Activated CD4-positive, alpha-beta T cell treated with anti-CD3 and anti-CD28 coated beads for 1 hour (primary cell): ENCODE measurements at places on chromosomes 7 and 10.

DNA sequence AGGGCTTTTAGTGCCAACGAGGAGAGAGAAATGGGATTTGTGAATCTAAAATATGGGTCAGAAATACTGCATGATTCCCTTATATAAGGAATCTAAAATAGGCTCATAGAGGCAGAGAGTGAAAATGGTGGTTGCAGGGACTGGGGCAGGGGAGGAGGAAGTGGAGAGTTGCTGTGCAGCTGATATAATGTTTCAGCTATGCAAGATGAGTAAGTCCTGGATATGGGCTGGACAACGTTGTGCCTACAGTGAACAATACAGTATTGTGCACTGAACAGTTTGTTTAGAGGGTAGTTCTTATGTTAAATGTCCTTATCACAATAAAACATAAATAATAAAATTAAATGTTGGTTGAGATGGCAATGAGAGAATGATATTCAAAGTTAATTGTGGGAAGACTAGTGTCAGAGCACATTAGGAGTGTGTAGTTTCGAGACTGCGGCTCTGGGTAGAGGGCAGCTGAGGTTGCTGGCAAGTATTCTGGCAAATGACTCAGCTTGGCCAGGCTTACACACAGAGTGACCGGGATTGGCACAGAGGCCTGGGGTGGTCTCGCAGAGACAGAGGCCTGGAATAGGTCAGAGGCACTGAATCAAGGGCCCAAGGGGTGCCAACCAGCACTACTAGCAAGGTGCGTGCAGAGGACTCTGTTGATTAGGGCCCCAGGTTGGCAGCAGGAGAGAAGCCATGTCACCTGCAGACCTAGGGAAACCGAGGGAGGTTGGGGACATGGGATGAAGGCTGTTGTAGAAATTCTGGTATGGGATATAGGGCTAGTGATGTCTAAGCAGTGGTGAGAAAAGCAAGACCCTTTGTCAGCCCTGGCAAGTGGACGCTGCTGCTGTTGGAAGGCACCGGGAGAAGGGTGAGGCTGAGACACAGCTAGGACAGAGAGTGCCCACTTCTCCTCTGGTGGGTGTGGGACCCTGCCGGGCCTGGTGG, 2.8 kb upstream of the DEPP1 start:
- no peak for DNase-seq

- no peak for DNase-seq
Measured at GRCh38 chr7:2287745-2288144, 26.5 kb downstream of the SNX8 start.

DNA sequence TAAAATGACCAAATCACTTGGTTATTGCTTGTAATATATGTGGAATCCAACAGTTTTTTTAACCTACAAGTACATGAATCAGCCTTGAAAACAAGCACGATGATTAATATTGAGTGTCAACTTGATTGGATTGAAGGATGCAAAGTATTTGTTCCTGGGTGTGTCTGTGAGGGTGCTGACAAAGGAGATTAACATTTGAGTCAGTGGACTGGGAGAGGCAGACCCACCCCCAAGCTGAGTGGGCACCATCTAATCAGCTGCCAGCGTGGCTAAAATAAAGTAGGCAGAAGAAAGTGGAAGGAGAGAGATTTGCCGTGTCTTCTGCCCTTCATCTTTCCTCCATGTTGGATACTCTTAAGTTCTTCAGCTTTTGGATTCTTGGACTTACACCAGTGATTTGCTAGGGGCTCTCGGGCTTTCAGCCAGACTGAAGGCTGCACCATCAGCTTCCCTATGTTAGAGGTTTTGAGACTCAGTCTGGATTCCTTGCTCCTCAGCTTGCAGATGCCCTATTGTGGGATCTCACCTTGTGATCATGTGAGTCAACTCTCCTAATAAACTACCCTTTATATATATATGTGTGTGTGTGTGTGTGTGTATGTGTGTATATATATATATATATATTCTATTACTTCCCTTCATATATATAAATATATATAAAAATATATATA, 118.4 kb upstream of the WDR11 start:
- no peak for DNase-seq

DNA sequence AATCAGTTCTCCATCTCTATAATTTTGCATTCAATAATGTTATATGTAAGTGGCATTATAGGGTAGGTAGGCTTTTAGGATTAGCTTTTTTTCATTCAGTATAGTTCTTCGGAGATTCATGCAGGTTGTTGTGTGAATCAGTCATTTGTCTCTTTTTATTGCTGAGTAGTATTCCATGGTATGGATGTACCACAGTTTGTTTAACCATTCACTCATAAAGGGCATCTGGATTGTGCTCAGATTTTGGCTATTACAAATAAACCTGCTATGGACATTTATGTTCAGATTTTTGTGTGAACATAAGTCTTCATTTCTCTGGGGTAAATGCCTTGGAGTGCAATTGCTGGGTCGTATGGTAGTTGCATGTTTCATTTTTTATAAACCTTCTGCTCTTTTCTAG, 4.4 kb upstream of the OGDHL start:
- DNase-seq, result no peak

- DNase-seq, result no peak
Measured at GRCh38 chr7:16590424-16590823, 55.1 kb downstream of the ANKMY2 start.

GRCh38 chr7:20283385-20283784, 47.3 kb upstream of the ITGB8 start:
- DNase-seq, result no peak

DNA sequence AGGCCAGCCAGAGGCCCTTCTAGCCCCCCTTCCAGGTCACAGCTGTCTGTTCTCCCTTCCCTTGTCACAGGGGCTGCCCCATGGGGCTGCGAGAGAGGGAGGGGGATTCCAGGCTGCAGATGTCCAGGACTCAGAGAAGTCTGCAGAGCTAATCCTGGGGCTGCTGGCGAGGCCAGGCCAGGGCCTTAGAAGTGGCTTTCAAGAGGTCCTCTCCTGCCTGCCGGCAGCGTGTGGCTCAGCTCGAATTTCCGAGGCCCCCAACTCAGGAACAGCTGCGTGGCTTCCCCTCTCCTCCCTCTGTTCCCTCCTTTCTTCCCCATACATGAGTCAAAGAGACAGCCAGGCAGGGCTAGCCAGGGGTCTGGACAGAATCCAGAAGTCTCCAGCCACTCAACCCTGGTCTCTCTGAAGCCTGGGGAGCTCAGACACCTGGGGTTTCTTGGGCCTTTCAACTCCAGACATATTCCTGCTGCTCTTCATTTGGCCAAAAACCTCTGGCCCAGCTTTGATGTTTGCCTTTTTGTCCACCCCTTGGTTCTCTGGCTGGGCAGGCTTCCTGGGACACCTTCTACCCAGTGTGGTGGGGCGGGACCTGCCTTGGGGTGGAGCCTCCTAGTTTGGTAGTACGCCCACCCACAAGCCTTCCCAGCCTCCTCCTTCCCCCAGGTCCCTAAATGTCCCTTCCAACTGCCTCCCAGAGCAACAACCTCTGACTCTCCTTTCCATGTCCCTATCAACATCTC, 21.8 kb upstream of the EIF5AL1 start:
- DNase-seq, result no peak

DNA sequence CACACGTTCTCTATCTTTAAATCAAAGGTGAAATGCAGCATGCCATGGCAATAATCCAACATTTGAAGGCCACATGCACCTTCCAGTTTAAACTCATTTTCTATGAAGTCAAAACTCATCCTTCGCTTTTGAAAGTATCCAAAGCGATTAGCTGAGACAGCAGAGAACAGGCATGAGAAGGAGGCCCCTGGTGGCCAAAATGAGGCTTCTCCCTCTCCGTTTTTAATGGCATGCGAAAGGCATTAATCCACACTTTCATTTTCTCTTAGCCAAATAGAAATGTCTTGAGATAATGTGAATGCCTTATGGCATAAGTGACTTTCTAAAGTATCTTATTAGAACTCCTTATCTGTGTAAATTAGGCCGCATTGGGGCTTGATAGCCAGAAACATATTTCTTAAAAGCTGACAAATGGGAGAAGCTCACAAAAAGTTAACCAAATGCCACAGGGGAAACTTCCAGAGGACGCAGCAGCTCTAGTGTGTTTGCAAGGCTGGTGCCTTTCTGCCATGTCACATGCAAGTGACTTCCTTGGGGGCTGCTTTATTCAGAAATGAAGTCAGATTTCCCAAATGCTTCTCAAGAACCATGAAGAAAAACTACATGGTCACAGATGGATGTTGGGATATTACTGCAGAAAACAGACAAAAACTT, 1189.6 kb downstream of the SORCS1 start:
- DNase-seq, result no peak

DNA sequence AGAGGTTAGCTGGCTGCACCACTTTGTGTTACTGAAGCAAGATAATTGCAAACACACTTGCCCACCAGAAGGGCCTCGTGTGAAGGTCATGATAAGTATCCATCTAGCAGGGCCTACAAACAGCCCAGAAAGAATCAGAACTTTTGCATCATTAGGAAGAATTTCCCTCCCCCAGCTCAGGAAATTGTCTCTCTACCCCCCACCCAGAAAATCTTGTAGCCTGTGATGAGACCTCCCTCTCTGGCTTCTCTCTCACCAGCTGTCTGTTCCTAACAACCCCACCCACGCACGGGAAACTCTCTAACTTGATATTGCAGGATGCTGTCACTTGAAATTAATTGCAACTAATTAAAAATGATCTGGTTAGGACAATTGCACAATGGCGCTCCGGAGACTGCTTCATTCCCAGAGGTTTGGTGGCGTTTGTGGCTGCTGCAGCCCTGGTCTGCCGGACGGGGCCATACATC, 34.5 kb downstream of the ZNF503 start:
- DNase-seq, result no peak

DNA sequence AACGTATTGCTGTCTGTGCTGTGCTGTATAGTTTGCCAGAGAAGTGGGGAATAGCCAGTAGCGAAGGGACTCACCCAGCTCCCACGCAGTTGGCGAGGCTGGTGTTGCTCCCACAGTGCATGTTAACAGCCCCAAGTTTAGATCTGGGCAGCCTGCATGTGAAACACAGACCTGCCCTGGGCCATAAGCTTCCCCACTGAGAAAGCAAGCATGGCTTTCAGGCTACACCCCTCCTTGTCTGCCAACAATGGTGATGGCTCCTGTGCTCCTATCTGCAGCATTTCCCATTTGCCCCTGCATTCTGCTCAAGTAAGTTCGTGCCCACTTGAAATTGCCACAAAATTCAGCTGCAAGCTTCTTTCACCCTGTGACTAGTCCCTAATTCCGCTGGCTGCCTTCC, 57.5 kb downstream of the IPMK start:
- DNase-seq, result no peak

- no peak for DNase-seq
Measured at GRCh38 chr10:17196573-17196972, 4.9 kb downstream of the TRDMT1 start.

DNA sequence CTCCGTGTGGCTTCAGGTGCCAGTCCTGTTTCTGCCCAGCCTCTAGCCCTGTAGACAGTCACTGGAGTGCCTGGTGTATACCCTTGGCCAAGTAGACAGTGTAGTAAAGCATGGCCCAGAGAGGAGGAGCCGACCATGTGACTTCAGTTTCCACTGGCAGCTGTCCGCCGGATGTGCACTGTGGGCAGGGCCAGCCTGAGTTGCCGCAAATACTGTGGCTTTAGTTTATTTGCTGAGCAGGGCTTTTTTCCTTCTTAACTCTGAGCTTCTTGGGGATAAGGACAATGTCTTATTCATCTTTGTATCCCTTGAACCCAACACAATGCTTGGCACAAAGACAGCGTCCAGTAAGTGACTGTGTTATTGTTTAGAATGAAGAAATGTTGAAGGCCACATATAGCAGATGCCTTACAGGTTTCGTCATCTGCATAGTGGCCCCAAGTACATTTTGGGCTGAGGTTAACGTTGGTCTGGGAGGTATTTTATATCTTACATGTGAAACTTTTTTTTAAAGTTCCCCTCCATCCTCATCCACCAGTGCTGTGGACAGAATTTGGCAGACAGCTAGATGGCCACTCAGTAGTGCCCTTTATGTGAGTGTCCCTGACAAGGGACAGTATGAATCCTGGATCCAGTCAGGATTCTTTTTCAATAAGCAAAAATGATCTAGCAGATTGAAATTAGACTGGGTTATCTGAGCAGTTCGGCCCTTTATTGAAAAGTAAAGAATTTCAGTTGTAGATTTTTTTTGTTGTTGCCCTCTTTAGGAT, 40.6 kb downstream of the CYP17A1 start:
- DNase-seq, result peak; percentile 32

GRCh38 chr7:36614959-36615358, 109.3 kb downstream of the AOAH start:
- no peak for DNase-seq

DNA sequence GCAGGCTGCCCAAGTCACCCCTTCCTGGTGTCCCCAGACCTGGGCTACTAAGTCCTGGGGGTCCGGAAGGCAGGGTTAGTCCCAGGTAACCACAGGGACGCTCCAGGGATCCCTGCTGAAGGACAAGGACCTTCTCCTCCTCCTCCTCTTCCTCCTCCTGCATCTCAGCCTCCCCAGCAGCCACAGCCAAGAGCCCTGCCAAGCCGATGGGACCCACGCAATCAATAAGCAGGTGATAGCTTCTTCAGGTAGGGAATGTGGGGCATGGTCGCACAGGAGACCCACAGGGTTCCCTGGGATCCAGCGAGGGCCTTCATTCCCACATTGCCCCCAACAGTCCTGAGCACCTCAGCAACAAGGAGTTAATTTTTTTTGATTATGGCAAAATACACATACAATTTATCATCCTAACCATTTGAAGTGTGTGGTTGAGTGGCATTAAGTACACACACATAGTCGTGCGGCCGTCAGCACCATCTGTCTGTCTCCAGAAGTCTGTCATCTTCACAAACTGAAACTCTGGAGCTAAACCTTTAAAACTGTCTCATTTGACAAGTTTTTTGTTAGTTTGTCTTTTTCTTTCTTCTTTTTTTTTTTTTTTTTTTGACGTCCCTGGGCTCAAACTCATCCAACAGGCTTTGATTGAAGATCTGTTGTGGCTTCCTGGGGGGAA, 12.1 kb downstream of the CRYGN start:
- DNase-seq, result no peak

DNA sequence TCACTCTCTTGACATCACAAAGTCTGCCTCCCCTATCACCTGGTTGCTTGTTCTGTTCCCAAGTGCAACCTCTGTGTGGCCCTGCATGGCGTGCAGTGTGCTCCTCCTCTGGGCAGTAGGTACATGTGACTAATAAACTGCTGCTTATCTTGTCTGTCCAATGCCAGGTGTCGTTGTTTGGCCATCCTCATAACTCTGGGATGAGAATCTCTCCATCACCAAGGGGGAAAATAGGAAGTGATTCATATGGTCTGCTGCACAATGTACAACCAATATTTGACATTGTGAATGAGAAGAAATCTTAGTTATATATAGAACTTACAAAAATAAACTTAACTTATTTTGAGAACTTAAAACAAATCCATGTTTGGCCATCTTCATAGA, 135.2 kb downstream of the INHBA start:
- DNase-seq, result no peak

DNA sequence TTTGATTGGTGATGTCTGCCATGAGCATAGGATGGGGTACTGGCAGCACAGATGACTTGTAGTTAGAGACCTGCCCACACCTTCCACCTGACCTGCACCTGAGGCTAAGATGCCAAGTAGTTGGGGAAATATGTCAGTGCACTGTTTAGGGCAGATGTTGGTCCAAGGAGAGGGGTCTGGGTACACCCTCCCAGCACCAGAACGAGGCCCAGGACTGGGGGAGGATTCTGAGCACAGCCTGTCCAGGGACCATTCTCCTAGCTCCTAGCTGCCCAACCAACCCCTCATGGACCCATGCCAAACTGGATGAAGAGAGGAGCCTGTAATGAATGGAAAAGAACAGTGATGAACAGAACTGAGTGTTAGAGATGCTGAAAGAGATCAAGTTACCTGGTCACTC, 28.0 kb downstream of the FRMPD2 start:
- no peak for DNase-seq
